CD4-positive, alpha-beta T cell treated with Interferon gamma for 1 hour (primary cell): ENCODE measurements at places on chromosomes 5 and 9.

GRCh38 chr9:127930231-127931091, at the start of gene PIP5KL1:
Gene PIP5KL1, minus strand, starts transcription at chr9:127930777. Its CDS starts 25 bp downstream, at chr9:127930752.
- DNase-seq: peak; percentile 63

DNA sequence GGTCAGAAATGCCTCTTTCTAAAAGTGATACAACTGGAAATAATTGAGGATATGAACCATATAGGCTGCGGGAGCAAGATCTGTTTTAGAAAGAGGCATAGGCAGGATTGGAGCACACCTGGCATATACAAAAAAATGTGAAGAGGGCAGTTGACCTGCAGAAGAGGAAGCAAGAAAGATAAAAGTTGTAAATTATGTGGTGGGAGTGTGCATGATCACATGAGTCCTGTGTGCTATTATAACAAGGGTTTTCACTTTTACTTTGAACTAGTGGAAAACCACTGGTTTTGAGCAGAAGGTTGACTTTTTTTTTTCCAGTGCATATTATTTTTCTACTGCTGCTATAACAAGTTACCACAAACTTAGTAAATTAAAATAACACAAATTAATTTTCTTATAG, 489.3 kb downstream of the ANXA1 start:
- DNase-seq: no peak

GRCh38 chr9:135087489-135087792, at the start of gene OLFM1:
Gene OLFM1, plus strand, starts transcription at chr9:135087668. Its CDS starts 322 bp downstream, at chr9:135087990.
- DNase-seq: no peak

DNA sequence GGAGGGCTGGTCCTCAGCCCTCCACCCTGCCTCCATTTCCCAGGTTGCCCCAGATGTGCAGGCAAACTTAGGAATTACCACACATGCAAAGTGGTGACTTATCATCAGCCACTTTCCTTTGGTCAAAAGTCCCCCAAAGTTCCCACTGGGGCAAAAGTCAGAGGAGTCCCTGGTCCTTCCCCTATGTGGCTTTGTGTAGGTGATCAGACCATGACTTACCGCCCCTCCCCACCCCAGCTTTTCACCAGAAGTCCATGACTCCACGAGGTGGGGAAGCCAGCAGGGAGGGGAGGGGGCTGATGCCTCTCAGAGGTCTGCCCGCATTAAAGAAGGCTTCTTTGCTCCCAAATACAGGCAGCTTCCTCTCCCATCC, 5.8 kb downstream of the TRAF1 start:
- DNase-seq: no peak

GRCh38 chr9:130465383-130466096, 20.8 kb downstream of the ASS1 start:
- DNase-seq: no peak

DNA sequence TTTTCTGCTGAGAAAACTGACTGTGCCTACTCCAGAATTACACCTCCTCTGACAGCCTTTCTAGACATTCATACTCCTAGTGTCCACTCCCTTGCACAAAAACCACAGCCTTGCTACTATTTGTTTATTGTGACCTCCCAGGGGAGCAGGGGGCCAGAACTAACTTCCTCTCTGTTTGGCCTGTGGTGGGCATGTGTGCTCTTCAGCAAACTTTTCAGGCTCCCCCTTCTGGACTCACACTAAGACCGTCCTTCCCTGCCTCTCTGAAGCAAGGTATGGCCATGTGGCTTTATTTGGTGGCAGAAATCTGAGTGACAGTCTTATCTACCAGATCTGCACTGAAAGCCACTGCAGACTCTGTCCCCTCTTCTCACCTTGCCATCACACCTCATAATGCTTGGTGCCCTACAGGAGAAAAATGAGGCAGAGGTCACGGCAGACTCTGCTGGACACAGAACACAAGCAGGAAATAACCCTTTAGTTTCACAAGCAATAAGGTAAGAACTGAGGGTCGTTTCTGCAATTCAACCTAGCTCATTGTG, 28.2 kb downstream of the LIFR start:
- no peak for DNase-seq
